ENCODE measurements at places on chromosomes 2 and 18. TPM values are rescaled to one million over a fixed set of nuclear protein-coding genes. Genes with fewer than 3 reads are reported as not detected.

The SPATA3 gene
- total RNA-seq = not detected

The ATOH8 gene
- 12.9 TPM for total RNA-seq

The PRR30 gene
- not detected for total RNA-seq

The ANKRD30BL gene
- total RNA-seq = not detected

The ELP2 gene
- 84.2 TPM for total RNA-seq

The ANTXR1 gene
- total RNA-seq = 26.5 TPM

The TCF23 gene
- total RNA-seq = not detected

The SLC14A1 gene
- 0.17 TPM for total RNA-seq

The TLX2 gene
- not detected for total RNA-seq

The SERPINB8 gene
- 20.9 TPM for total RNA-seq

Measured in renal cortical epithelial cell (primary cell).